Ascending aorta (tissue), 2 donors: ENCODE measurements at places on chromosomes 16 and 17.
A peak's percentile ranks its signal among the peaks of the same experiment; 100 is the strongest.

DNA sequence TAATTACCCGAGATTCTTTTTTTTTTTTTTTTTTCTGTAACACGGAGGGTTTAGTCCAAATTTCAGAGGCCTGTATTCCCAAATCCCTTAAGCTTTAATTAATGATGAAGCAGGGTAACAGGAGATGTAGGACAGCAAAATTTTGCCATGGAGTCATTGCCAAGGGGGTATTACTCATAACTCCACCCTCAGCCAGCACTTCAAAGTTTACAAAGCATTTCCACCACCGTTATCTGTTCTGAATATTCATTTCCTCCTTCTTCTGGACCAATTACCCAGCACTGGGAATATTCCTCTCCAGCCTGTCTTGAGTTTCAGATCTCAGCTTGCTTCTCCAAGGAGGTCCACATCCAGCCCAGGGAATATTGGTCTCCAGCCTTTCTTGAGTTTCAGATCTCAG lies 747.5 kb upstream of the EEF2KMT start:
- no peak overlapping the region for H3K4me3 ChIP-seq
- DNase-seq = no peak
- no peak overlapping the region for H3K27ac ChIP-seq
- no peaks in the 10 kb centered on the region for H3K27me3 ChIP-seq

DNA sequence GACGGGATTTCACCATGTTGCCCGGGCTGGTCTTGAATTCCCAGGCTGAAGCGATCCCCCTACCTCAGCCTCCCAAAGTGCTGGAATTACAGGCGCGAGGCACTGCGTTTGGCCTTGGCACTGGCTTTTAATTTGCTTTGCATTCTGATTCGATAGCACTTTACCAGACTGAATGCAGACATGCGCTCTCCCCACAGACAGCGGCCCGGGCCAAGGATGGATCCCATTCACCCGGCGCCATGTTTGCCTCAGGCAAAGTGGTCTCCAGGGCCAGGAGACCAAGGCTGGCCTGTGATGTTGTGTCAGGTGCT lies 41.7 kb downstream of the DHRS7B start:
- no peaks in the 10 kb centered on the region for H3K27me3 ChIP-seq
- DNase-seq = no peak
- peak overlapping the region; percentile 85 for H3K27ac ChIP-seq

DNA sequence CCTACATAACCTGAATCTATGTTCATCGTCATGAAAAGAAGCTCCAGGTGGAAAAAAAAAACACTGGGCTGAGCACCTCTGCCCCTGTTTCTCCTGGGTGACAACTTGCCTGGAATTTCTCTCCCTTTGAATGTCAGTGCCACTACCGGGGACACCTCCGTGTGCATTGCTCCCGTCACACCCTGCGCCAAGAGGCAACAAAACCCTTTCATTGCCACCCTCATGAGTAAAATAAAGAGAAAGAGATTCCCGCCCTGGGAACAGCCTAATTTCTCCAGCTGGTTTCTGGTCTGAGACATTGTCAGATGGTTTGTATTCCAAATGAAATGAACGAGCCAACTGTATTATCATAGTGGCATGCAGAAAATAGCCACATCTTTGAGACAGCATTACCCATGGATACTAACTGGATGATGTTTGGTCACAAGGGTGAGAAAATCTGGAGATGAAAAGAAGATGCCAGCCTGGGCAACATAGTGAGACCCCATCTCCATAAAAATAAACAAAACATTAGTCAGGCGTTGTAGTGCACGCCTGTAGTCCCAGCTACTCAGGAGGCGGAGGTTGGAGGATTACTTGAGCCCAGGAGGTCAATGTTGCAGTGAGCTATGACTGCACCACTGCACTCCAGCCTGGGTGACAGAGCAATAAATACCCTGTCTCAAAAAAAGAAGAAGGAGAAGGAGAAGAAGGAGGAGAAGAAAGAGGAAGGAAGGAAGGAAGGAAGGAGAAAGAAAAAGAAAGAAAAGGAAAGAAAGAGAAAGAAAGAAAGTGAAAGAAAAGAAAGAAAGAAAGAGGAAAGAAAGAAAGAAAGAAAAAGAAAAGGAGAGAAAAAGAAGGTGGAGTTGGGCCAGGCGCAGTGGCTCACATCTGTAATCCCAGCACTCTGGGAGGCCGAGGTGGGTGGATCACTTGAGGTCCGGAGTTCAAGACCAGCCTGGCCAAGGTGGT lies 42.2 kb upstream of the ADCY9 start:
- H3K27ac ChIP-seq = no peak overlapping the region
- H3K4me3 ChIP-seq = no peak overlapping the region
- no peaks in the 10 kb centered on the region for H3K4me1 ChIP-seq
- no peaks in the 10 kb centered on the region for H3K36me3 ChIP-seq
- no peak for DNase-seq

DNA sequence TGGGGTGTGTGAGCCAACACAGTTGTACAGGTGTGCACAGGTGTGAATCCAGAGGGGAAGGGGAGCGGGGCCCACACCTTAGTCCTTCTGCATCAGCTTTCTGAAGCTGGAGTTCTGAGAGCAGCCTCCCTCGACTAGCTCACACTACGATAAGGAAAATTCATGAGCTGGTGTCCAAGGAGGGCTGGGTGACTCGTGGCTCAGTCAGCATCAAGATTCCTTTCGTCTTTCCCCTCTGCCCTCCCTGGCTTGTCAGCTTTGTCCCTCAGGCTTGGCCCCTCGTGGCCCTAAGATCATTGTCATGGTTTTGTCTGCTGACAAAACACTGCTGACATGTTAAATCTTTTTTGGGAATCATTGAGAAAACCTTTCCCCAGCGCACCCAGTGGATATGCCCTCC lies 47.5 kb downstream of the OR1D5 start:
- no peak overlapping the region for H3K27ac ChIP-seq
- no peaks in the 10 kb centered on the region for H3K27me3 ChIP-seq
- DNase-seq = no peak
- no peaks in the 10 kb centered on the region for H3K36me3 ChIP-seq

DNA sequence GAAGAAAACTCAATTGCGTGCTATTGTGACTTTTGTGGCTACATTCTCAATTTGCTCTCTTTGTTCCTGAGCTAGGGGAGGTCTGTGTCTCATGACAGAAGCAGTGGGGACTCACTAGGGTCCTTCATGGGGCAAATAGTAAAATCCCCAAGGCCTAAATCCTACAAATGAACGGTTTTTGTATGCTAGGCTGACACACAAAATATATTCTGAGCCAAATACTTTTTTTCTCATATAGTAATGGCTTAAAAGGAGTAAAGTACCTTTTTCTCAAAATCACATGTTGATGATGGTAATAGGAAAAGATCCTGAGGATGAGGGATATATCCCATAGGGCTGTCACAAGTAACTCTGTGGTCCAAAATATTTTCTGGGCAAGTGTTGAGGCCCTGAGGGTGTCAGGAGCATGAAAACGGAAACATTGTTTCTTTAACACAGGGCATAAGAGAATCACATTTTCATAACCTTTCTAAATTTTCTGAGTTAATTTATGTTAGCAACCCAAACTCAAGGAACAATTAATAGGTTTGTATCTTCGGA lies 77.5 kb upstream of the CNTNAP4 start:
- H3K4me1 ChIP-seq = no peaks in the 10 kb centered on the region
- H3K4me3 ChIP-seq = no peak overlapping the region
- no peaks in the 10 kb centered on the region for H3K36me3 ChIP-seq
- DNase-seq = no peak
- H3K27me3 ChIP-seq = no peaks in the 10 kb centered on the region

- DNase-seq = no peak
- H3K36me3 ChIP-seq = no peaks in the 10 kb centered on the region
- peak overlapping the region; percentile 97 for H3K27ac ChIP-seq
- H3K4me1 ChIP-seq = peaks cover 70% of the 10 kb centered on the region
Observed at GRCh38 chr16:71540-72401, 660 bp downstream of the RHBDF1 start.

GRCh38 chr16:2787406-2787805 lies at the start of gene PRSS33:
PRSS33 (minus strand) TSS chr16:2787560; CDS start chr16:2786547, 1,013 bp downstream.
- no peak within 1 kb of the TSS for H3K27ac ChIP-seq
- H3K4me1 ChIP-seq = no peaks in the 10 kb centered on the region
- H3K4me3 ChIP-seq = no peak within 1 kb of the TSS
- H3K36me3 ChIP-seq = no peaks in the 10 kb centered on the region
- no peak for DNase-seq
- H3K27me3 ChIP-seq = peaks cover 19% of the 10 kb centered on the region

DNA sequence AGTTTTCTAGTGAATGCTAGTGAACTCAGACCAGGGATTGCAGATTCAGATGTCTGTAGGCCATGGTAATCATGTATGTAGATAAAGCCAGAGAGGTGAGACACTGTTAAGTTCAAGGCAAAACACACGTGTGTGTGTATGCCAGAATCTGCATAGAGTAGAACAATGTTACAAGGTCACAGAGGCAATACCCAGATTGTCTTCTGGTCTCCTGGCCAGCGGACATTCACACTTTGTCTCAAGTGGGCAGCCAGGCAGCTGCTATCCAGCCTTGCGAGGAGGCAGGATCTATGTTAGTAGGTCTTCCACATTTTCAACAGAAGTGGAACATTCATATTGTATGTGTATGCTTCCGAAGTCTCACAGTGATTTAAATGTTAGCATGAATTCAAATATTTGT lies 244.4 kb downstream of the FTO start:
- H3K27ac ChIP-seq = no peak overlapping the region
- no peaks in the 10 kb centered on the region for H3K27me3 ChIP-seq
- no peaks in the 10 kb centered on the region for H3K36me3 ChIP-seq
- no peak for DNase-seq

DNA sequence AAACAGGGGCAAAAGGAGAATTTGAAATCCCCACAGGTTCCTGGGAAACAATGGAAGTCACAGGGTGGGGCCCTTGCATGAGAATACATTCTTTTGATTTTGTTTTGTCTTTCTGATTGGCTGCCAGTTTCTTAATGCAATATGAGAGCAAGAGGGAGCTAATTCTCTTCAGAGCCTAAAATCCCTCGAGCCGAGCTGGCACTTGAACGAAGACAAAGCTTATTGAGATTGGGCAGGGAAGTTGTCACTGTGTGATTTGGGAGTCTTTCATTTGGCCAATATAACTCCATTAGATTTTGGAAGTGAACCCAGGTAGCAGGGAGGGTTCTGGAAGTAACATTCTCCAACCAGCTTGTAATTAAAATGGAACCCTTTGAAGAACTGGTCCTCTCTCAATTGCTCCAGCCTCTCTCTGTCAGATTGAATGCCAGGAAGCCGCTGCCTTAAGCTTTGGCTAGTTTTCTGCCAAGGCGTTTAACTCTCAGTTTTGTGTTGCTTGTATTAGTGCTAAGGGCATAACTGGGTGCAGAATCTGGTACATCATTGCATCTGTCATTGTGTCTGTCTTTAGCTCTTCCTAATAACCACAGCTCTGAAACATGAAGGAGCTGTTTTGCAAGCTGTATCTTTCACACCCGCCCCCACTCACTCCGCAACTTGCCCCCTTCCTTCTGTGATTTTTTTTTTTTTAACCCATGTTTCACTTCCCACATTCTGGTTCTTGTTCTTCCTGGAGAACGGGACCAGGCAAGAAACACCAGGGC lies 272.0 kb downstream of the MAF start:
- no peaks in the 10 kb centered on the region for H3K4me1 ChIP-seq
- no peak overlapping the region for H3K4me3 ChIP-seq
- no peak overlapping the region for H3K27ac ChIP-seq
- H3K36me3 ChIP-seq = no peaks in the 10 kb centered on the region

DNA sequence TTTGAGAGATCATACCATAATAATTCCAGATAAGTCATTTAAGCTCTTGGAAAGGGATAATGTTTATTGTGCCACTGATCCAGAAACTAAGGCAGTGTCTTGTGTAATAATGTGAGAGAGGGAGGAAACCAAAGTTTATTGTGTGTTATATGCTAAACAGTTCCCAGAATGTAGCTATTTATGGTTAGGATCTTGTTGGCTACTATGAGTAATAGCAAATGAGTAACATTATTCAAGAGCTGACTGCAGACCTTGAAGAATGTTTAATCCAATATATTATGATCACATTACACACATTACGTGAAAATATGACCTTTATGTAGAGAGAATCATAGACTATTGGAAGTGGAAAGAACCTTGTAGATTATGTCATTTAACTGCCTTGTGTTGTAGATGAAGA lies 139.5 kb downstream of the BCAS3 start:
- H3K27me3 ChIP-seq = no peaks in the 10 kb centered on the region
- no peak overlapping the region for H3K27ac ChIP-seq
- no peaks in the 10 kb centered on the region for H3K4me1 ChIP-seq
- H3K36me3 ChIP-seq = no peaks in the 10 kb centered on the region
- H3K4me3 ChIP-seq = no peak overlapping the region

- H3K36me3 ChIP-seq = no peaks in the 10 kb centered on the region
- DNase-seq = no peak
- H3K4me3 ChIP-seq = no peak overlapping the region
- no peak overlapping the region for H3K27ac ChIP-seq
- H3K4me1 ChIP-seq = peaks cover 11% of the 10 kb centered on the region
- H3K27me3 ChIP-seq = no peaks in the 10 kb centered on the region
Observed at GRCh38 chr17:1414001-1414574, 14.1 kb upstream of the YWHAE start.

DNA sequence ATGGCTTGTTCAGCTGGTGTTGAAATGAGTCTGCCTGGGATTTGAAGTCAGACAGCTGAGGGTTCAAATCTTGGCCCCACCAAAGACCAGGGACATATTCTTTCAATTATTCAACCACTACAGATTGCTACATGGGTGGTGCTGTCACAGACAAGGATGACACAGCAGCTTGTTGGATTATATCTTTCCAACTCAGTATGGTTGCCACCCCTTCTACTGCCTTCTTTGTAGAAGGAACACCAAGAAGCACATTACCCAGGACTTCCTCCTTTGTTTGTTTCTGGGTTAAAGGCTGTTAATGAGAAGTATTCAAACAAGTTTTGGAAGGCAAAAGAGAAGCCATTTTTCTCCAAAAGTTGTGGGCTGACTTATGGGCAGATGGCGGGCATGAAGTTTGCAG lies 78.6 kb downstream of the COPRS start:
- H3K27ac ChIP-seq = no peak overlapping the region
- no peaks in the 10 kb centered on the region for H3K27me3 ChIP-seq
- no peaks in the 10 kb centered on the region for H3K36me3 ChIP-seq
- DNase-seq = no peak
- H3K4me1 ChIP-seq = no peaks in the 10 kb centered on the region

- DNase-seq = no peak
- no peaks in the 10 kb centered on the region for H3K36me3 ChIP-seq
- H3K4me1 ChIP-seq = no peaks in the 10 kb centered on the region
- H3K27ac ChIP-seq = no peak overlapping the region
Observed at GRCh38 chr17:50328363-50329325, 17.3 kb upstream of the XYLT2 start.

DNA sequence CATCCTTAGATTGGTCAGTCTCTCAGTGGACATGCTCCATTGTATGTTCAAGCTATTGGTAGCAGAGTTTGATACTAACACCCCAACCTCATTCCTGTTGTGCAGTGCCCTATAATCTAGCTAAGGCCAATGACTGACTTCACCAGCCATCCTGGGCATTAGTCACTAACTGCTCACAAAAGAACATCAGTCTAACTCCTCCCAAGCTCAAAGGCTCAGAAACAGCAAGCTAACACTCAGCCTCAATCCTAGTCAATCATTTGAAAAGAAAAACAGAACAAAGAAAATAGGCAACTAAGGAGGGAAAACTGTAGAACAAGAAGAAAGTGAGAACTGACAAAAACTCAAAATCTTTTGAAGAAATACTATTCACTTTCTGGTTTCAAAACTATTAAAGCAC lies 199.1 kb upstream of the C17orf78 start:
- no peak overlapping the region for H3K27ac ChIP-seq
- no peaks in the 10 kb centered on the region for H3K27me3 ChIP-seq

- no peak overlapping the region for H3K4me3 ChIP-seq
- H3K27ac ChIP-seq = peak overlapping the region; percentile 43
Observed at GRCh38 chr17:68390888-68391545, 66.3 kb downstream of the WIPI1 start.
